ENCODE measurements at places on chromosomes 5 and 9.

DNA sequence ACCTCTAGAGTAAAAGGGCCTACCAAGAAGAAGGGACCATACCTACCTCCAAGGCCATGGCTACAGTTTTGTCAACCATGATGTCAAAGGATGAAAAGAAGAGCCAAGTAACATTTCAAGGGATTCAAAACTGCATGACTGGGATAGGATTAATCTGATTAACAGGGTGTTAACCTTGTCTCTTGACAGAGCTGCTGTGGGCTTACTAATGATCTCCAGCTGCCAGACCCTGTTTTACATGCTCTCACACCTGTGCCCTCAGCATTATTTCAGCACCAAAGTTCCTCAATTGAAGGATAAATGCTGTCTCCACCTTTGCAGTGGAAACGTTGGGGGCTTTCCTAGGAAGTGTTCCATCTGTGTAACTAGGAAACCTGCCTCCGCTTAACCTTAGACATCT is 78.3 kb downstream of the DMAC1 start:
- no peak overlapping the region for H3K27ac ChIP-seq
- DNase-seq, result no peak
- no peaks in the 10 kb centered on the region for H3K4me1 ChIP-seq

DNA sequence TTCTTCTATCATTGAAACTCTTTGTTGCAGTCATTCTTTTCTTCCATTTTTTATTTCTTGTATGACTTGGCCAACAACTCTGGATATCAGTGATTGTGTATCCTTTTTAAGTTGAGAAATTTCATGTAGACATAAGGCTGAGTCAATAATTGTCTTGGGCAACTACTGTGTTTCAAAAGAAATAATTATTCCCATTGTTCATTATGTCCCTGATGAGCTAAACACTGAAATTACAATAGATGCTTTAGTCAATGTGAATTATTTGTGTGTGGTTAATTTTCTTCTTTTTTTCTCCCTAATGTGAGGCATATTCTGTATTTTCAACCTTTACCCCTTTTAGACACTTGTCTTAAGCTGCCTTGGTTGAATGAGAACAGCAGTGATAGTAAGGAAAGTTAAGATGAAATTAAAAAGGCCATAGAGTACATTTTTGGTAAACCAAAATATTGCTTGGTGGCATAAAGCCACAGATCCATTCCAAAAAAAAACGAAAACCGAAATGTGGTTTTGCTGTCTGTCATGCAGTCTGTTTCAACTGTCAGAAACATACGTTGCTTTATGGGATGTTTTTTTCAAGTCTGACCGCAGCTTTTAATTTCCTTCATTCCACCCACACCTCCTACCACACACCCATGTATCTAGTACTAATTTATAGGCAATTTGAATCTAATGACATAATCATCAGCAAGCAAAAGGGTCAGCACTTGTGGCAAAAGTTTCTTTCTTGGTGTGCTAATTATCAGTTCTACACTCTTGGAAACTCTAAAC is 21.1 kb downstream of the TLE4 start:
- H3K4me3 ChIP-seq, result no peak overlapping the region
- peaks cover 10% of the 10 kb centered on the region for H3K27me3 ChIP-seq

DNA sequence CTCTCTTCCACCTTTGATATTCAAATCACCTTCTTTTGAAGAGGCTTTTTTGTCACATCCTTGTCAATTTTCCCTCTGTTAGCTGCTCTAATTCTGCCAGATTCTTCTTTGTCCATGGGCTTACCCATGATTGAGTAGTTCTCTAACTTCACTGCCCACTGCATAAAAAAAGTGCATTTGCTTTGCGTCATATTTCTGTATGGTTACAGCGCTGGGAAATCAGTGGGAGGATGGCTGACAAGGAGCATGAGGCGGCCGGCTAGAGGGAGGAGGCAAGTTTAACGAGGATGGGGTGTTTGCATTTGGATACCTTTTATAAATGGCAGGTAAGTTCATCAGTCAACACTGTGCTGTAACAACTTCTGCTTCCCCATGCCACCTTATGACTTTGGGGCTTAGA is 116.5 kb upstream of the LHFPL2 start:
- no peak overlapping the region for H3K27ac ChIP-seq
- H3K4me3 ChIP-seq, result no peak overlapping the region
- H3K4me1 ChIP-seq, result no peaks in the 10 kb centered on the region
- H3K36me3 ChIP-seq, result no peaks in the 10 kb centered on the region

DNA sequence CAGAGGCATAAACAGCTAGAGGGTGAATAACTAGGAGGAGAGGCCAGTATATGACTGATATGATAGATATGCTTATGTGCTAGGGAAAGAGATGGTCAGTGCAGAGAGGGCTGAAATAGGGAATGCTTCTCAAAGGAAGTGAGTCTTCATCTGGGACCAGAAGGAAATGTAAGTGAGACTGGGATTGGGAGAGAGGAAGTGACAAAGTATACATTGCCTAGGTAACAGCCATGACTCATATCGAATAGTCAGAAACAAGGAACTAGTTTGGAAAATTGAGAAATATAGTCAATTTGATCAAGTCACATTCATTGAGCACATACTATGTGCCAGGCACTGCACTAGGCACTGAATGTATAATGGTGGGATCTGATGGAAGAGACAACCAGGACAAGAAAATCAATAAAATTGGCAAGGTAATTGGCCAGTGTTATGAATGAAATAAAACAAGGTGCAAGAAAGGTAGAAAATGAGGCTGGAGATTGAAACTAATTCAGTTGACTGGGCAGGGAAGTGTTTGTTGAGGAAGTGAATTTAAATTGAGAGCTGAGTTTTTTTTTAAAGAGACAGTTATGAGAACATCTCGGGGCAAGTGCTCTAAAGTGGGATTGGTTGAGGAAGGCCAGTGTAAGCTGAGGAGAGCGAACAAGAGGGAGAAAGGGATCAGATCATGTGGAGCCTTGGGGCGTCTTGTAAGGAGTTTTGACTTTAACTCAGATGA is 4.3 kb downstream of the ERAP2 start:
- no peaks in the 10 kb centered on the region for H3K27me3 ChIP-seq
- H3K4me1 ChIP-seq, result peaks cover 76% of the 10 kb centered on the region
- peak overlapping the region; percentile 58 for H3K27ac ChIP-seq
- peak overlapping the region; percentile 35 for H3K4me3 ChIP-seq
- H3K36me3 ChIP-seq, result peaks cover 61% of the 10 kb centered on the region

DNA sequence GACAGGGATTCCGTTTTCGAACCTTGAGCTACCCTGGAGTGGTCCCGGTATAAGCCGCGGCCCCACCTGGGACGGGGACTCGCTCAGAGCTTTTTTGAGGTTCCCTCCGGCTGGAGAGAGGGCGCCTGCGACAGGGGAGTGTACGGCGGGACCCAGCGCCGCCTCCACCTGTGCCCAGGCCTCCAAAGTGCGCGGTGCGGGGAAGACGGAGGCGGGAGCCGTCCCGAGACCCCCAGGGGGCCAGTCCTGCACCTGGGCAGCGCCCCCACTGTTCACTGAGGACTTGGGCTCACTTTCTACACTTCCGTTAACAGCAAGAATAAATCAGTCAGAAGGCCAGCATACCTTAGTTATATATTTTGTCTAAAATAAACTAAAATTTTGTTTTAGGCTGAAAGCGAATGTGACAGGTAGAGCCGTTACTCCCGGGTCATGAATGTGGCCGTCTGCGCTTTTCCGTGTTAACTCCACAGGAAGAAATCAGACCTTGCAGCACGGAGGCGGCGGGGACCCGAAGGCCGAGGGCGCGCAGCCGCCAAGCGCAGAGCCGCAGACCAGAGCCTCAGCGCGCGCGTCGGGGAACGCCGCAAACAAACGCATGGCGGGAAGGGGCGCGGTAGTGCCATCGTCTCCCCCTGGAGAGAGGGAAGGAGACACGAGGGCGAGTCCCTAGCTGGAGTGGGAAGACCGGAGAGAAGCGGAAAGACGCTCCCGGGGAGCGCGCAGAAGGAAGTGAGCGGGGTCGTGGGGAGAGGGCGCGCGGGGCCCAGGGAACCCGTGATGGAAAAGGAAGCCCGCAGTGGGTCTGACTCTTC is 14.1 kb downstream of the TRIM7 start:
- peaks cover 17% of the 10 kb centered on the region for H3K36me3 ChIP-seq
- peak; percentile 57 for DNase-seq
- H3K4me3 ChIP-seq, result peak overlapping the region; percentile 94
- H3K4me1 ChIP-seq, result peaks cover 35% of the 10 kb centered on the region
- H3K27ac ChIP-seq, result peak overlapping the region; percentile 95
- H3K27me3 ChIP-seq, result peaks cover 4% of the 10 kb centered on the region

GRCh38 chr5:65858316-65858715 is 68.1 kb upstream of the ERBIN start:
- no peak overlapping the region for H3K27ac ChIP-seq
- H3K27me3 ChIP-seq, result no peaks in the 10 kb centered on the region
- no peaks in the 10 kb centered on the region for H3K36me3 ChIP-seq
- no peaks in the 10 kb centered on the region for H3K4me1 ChIP-seq

DNA sequence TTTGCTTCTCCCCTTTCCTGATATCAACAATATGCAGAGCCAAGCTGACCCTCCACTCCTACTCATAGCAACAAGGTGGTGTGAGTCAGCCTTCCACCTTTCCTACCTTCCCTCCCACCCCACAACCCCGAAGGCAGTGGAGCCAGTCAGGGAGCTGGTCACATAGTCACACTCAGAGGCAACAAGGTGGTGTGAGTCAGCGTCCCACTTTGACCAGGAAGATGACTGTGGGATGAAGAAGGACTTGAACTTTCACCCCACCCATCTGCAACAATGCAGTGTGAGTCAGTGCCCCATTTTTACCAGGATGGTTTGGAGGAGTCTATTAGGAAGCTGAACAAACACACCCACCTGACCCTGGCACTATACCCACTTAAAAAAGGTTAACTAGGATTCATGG is 30.1 kb upstream of the ZNF782 start:
- H3K4me1 ChIP-seq, result no peaks in the 10 kb centered on the region

- DNase-seq, result peak; percentile 61
- peaks cover 24% of the 10 kb centered on the region for H3K4me1 ChIP-seq
- no peaks in the 10 kb centered on the region for H3K36me3 ChIP-seq
- H3K27me3 ChIP-seq, result no peaks in the 10 kb centered on the region
These were observed 38.2 kb downstream of the C5orf15 start for GRCh38 chr5:133930061-133930812.

GRCh38 chr9:134851020-134851419 is 29.6 kb upstream of the FCN2 start:
- H3K27me3 ChIP-seq, result no peaks in the 10 kb centered on the region
- no peak for DNase-seq
- no peak overlapping the region for H3K4me3 ChIP-seq
- H3K27ac ChIP-seq, result no peak overlapping the region
- no peaks in the 10 kb centered on the region for H3K4me1 ChIP-seq
- H3K36me3 ChIP-seq, result no peaks in the 10 kb centered on the region

GRCh38 chr5:156481741-156482140 is 154.8 kb downstream of the SGCD start:
- no peaks in the 10 kb centered on the region for H3K27me3 ChIP-seq
- H3K4me1 ChIP-seq, result no peaks in the 10 kb centered on the region
- no peak for DNase-seq
- H3K27ac ChIP-seq, result no peak overlapping the region
- H3K36me3 ChIP-seq, result no peaks in the 10 kb centered on the region
- H3K4me3 ChIP-seq, result no peak overlapping the region

DNA sequence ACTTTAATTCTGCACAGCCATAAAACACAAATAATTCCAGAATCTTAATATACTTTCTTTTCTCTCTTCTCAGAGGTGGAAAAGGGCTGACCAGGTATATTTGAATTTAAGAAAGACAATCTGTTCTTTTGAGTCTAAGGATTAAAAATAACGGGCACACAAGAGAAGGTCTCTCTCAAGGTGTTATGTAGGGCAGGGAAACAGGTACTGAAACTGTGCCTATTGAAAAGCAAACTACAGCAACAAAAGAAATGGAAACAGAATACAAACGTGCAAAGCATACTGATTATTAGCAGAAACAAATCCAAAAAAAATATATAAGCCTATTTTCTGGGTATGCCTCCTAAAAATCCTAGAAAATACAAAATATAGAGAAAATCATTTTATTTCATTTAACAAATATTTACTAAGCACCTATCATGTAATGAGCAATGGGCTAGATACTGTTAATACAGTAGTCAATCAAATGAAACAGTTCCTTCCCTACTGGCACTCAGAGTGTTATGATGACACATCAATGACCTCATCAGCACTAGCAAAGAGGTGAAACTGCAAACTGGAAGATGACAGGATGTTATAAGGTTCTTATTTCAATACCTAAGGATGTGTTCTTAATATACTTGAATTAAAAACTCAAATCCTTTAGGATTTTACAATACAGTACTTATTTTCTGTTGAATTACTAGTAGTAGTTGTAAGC is 87.7 kb downstream of the AUH start:
- DNase-seq, result no peak
- H3K4me3 ChIP-seq, result no peak overlapping the region
- H3K36me3 ChIP-seq, result peaks cover 20% of the 10 kb centered on the region

GRCh38 chr9:27473111-27473529 is 51.0 kb upstream of the IFNK start:
- no peak for DNase-seq
- no peaks in the 10 kb centered on the region for H3K36me3 ChIP-seq
- H3K4me3 ChIP-seq, result no peak overlapping the region
- H3K4me1 ChIP-seq, result peaks cover 1% of the 10 kb centered on the region
- no peaks in the 10 kb centered on the region for H3K27me3 ChIP-seq
- no peak overlapping the region for H3K27ac ChIP-seq

DNA sequence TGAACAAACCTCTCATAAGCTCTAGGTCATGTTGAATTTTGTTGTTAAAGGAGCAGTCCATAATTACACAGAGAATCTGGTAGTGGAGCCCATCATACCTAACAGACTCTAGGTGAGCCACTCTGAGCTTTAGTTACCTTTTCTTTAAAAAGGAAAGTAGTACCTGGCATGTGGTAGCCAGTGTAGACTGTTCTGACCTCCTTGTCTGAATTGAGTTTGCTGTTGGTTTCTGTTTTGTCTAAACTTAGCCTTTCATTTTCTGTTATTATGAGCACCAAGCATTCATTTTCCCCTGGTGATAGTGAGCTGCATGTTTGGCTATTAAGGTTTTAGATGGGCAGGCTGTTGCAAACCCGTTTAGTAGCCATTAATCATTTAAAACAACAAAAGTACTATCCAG is 112.2 kb downstream of the MAST4 start:
- no peak overlapping the region for H3K27ac ChIP-seq
- no peak for DNase-seq
- H3K36me3 ChIP-seq, result no peaks in the 10 kb centered on the region
- H3K4me1 ChIP-seq, result peaks cover 3% of the 10 kb centered on the region
- no peak overlapping the region for H3K4me3 ChIP-seq

All from activated CD4-positive, alpha-beta memory T cell treated with anti-CD3 and anti-CD28 coated beads, Interleukin-2, amount 10 ng/mL, durations not matched to agents 7 days and 5 days (primary cell).